Amniotic stem cell (primary cell): ENCODE measurements at places on chromosomes 6 and 20.

- DNase-seq, result no peak
These were observed 595 bp downstream of the REM1 start for GRCh38 chr20:31475472-31476293.

GRCh38 chr6:105250533-105250932 is 70.7 kb upstream of the POPDC3 start:
- no peak for DNase-seq

DNA sequence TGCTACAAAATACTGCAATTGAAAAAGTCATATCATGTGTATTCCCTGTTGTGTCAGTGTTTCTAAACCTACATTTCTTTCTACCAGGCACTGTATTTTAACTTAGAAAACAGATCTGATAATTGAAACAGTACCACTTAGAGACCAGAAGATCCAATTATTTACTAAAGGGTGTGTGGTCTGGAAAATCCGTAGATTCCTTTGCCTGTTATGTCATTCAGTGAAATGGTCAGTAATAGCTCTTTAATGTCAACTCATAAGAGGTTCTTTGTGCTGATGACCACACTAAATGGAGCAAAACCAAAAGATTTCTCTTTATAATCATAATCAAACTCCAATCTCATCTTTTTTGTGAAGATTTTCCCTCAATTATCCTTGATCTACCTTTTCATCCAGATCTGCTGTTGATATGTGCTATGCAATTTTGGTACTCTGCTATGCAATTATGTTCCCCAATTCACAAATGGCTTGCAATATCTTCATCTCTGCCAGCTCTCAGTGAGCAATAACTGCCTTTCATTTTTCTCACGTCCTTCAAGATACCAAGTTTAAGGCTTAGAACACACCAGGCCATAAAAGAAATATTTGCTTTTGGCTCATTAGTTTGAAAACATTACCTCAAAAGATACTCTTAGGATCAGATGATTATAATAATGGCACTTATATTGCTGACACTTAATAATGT is 165.5 kb downstream of the MOXD1 start:
- no peak for DNase-seq

DNA sequence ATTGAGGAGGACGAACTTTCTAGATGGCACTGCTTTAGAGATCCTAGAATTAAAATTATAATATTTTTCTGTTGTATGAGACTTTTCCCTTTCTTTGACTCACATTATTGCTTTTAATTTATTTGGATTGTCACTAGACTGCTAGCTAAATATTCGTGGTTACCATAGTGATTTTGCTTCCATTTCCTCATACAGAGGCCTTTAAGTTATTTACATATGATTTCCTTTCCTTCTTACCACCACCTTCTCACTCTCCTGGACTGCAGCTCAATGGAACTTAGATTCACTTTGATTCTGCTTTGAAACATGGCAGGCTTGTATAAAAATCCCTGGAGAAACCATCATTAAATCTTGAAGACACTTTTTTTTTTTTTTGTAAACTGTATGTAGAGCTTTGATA is 222.9 kb downstream of the LAMA2 start:
- no peak for DNase-seq

- DNase-seq, result no peak
These were observed 68.8 kb downstream of the EYS start for GRCh38 chr6:65638047-65638831.

GRCh38 chr20:34237942-34238341 is 3.3 kb upstream of the ASIP start:
- DNase-seq, result no peak

DNA sequence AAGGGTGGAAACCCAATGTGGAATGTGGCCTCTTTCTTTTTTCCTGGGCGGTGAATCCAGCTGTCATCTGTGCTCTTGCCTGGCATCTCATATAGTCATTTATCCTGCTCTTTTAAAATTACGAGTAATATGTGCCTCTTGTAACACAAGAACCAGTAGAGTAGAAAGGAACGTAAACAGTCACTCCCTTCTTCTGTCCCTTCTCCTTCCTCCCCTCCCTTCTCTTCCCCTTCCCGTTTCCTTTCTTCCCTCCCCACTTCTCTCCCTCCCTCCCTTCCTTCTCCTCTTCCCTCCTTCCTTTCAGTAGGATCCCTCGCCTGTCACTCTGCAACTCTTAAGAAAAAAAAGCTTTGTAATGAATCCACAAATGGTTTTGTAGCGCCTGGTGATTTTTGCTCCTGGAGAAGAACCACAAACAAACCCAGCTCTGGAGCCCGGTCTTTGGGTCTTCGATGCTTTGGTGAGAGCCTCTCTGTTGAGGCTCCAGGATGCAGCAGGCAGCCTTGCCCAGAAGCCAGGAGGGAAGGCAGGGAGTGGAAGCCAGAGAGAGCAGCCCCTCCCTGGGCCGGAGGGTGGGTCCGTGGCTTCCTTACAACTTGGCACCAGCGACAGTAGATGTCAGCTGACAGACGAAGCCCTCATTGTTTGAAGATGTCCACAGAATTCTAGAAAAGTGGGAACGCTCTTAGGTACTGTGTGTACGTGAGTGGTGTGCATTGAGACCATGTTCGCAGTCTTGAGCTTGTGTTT is 15.0 kb downstream of the DUSP22 start:
- no peak for DNase-seq

DNA sequence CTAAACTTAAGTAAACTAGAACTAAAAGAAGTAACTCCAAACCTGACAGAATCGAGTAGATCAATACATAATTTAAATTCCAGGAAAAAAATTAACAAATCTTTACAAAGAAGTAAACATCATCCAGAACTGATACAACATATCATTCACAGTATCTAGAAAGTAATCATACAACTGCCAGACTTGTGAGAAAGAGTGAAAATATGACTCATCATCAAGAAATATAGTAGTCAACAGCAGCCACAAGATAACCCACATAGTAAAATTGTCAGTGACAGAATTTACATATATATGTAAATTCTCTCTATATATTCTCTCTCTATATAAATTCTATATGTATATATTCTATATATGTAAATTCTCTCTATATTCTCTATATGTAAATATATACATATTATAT is 242.8 kb upstream of the RGS17 start:
- no peak for DNase-seq

GRCh38 chr6:16769131-16769985 is 8.1 kb upstream of the ATXN1 start:
- DNase-seq, result no peak

- DNase-seq, result no peak
These were observed 64.0 kb upstream of the APCDD1L start for GRCh38 chr20:58579069-58579818.

- DNase-seq, result no peak
These were observed 21.0 kb downstream of the SULF2 start for GRCh38 chr20:47764154-47764733.

DNA sequence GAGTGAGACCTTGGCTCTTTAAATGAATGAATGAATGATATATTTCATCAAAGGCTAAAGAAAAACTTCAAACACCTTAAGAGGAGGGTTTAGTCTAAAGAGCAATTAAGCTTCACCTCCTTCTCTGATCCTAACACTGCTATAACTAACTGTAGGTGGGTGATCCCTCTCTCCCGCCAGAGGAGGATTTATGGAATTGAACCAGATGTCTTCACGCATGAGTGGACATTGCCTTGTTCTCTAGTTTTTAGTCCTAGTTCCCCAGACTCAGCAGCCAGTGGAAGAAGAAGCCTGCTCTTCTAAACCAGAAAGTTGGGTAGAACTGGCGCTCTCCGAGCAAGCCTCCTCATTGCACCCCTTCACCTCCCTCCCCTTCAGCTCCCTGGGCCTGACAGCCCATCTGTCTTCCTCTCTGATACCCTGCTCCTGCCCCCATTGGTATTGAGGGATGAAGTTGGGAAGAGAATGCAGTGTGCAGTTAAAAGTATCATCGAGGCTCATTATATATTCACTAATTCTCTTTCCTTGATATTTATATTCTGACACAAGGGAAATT is 142.7 kb downstream of the ARID1B start:
- DNase-seq, result no peak

GRCh38 chr6:4802312-4802935 is 26.2 kb downstream of the CDYL start:
- no peak for DNase-seq

DNA sequence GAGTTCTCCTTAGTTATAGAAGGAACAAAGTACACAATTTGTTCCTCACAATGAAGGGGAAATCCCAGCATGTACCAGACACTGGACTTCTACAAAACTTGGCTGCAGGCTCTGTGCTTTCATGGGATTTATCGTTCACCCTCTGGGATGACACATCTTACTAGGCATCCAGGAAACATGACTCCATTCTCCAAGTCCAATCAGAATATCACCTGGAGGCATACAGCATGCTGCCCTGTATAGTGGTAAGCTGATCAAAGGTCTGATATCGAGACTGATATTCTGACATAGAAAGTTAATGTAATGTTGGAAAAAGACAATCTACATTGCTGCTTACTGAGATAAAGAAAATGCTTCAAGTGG is 6.7 kb downstream of the RWDD2A start:
- peak; percentile 63 for DNase-seq

DNA sequence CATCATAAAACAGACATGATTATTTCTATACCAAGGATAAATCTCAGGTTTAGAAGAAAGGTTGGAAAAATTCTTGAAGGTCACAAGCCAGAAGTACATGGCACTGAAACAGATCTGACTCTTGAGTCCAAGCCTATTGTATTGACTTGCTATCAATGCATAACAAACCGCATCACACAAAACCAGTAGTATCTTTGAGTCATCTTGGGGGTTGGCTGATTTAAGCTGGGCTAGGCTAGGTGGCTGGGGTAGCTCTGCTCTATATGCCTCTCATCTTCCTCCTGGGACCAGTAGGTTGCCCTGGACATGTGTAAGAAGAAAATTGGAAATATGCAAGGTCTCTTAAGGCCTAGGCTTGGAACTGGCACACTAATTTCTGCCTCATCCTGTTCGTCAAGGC is 37.0 kb upstream of the RAB23 start:
- no peak for DNase-seq

- DNase-seq, result no peak
These were observed 39.6 kb downstream of the SHPRH start for GRCh38 chr6:145924600-145924999.

DNA sequence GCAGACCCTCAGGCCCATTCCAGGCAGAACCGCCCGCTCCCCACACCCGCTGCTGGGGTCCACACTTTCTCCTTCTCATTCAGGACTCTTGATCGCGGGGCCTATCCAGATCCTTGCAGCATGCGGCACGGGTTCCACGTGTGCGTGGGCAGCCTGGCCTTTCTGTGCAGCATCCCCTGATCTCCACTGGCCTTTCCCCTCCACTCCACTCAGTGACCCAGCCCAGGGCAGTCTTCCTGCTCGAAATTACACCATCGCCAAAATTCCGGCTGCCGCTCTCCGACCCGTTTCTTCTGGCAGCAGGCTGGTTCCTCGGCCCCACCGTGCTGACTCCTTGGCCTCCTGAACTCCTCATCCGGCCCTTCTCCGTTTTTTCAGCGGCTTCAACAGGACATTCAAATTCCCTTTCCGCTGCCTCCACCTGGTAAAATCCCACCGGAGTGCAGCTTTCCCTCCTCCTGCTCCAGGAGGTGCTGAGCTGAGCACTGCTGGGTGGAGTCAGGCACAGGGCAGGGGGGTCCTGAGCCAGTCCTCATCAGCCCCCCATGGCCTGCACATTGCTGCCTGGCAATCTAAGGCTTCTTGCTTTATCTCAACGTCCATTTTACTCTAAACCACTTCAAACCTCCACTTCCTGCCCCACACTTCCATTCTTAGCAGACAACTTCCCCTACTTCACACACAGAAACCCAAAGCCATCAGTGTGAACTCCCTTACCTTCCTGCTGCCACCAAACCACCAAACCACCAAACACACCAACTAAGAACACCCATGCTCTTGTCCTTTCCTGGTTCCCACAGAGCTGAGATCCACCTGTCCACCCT is 9.0 kb downstream of the SFT2D1 start:
- no peak for DNase-seq

- no peak for DNase-seq
These were observed at the start of gene EMILIN3 for GRCh38 chr20:41366546-41367392. TSS of gene EMILIN3 (minus strand) at chr20:41366818. CDS start at chr20:41366634, 184 bp downstream.

GRCh38 chr20:1890469-1891262 is 4.5 kb upstream of the SIRPA start:
- DNase-seq, result no peak

- no peak for DNase-seq
These were observed 73.0 kb upstream of the PTCHD4 start for GRCh38 chr6:48183811-48184605.

DNA sequence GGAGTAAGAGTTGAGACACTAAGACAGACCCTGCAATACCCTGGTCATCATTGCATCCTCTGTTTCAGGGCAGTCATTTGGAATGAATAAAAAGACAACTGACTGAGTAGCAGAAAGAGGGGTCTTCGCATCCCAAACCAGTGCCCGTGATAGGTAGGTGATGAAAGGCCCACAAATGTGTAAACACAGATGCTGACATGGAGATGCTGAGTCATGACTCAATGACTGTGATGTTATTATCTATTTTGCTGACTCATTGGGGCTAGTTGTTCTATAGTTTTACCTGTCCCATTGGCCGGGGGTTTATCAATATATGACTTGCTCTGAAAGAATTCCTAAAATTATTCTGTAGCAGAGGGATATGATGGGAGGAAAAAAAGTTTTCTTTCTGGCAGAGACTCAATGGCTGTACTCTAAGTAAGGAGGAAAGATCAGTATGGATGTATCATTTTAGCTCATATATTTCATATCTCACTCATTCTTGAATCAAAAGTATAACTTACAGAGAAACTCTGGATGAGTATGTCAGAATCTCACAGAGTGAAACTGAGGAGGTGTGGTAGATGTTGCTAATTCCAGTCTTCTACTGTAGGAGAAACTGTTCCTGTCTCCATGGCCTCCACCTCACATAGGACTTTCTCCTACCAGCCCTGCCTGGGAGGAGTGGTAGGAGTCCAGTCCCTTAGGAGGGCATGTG is 119.9 kb upstream of the PREP start:
- no peak for DNase-seq

DNA sequence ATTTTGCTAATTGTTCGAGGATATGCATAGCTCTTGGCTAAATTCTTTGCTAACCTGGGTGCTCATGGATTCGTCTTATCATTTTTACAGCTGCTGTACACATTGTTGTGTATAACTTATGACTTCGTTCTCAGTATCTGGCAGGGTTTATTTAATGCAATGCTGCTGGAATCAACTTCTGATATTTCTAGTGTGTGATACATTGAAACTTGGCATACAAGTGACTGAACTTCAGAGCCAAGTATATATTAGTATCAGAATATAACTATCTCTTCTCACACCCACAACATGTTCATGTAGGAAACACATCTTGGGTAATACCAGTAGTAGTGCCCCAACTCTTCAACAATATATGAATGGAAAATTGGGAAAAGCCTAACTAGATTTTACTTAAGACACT is 764.2 kb downstream of the TENT5A start:
- DNase-seq, result no peak

DNA sequence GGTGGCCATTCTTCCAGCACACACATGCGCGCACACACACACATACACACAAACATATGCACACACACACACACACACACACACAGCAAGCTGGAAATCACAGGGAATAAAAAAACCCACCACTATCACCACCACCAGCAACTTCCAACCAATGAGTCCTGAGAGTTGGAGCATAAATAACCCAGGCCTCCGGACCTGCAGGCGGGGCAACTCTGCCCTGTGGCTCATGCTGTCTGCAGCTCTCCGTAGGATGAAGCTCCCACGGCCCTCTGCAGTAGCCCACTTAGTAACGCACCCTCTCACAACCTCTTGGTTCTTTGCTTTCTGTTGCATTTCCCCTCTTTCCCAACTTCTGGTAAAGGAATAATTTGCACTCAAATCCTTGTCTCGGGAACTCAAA is 275.2 kb downstream of the PREX1 start:
- DNase-seq, result no peak
